ENCODE measurements at places on chromosomes 12 and 14. TPM values are rescaled to one million over a fixed set of nuclear protein-coding genes. Genes with fewer than 3 reads are reported as not detected.

GRCh38 chr14:30528119-30528518, 30.8 kb upstream of the G2E3 start:
- DNase-seq, result no peak

DNA sequence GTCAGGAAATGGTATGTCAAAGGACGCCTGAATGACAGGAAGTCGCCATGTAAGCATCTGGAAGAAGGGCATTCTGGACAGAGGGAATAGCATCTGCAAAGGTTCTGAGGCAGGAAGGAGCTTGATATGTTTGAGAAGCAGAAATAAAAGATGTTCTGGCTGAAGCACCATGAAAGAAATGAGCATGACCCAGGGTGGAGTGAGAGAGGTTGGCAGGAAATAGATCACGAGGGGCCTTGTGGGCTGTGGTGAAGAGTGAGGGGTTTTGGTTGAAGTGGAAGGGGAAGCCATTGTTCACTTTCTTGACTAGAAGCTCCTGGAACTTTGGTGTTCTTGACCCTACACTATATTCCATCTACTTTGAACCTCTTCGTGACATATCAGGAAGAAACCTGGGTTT, 99.4 kb upstream of the PARP11 start:
- no peak for DNase-seq

GRCh38 chr12:121955258-121956237, 37.2 kb downstream of the CFAP251 start:
- DNase-seq, result no peak

DNA sequence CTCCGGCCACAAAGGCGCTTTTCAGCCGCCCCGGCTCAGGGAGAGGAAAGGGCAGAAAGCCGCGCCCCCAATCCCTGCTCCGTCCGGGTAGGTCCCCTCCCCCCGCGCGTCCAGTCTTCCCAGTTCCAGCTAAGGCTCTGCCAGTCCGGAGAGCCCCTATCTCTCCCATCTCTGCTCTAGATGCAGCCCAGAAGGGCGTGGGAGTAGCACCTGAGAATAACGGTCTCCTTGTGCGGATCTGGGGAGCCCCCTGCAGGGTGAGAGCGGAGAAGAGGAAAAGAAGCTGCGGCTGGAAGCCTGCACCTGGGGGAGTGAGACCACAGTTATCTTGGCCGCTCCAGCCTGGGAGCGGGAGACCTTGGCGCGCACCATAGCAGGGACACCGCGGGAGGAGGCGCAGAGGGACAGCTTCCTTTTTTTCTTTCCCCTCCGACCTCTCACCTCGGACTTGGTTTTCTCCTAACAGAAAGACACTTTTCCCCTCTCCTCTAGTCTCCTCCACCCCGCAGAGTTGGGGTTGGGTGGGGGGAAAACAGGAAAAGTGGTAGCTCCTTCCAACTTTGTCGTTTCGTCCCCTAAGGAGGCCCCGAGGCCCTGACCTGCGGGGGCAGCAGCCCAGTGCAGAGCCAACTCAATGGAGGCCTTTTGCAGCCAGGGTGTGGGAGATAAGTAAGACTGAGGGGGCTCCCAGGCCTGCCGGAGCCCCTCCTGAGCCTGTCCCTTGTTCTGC, 2.4 kb downstream of the DHH start:
- DNase-seq, result peak; percentile 77

- no peak for DNase-seq
Observed at GRCh38 chr14:53634793-53635192, 321.8 kb downstream of the BMP4 start.

DNA sequence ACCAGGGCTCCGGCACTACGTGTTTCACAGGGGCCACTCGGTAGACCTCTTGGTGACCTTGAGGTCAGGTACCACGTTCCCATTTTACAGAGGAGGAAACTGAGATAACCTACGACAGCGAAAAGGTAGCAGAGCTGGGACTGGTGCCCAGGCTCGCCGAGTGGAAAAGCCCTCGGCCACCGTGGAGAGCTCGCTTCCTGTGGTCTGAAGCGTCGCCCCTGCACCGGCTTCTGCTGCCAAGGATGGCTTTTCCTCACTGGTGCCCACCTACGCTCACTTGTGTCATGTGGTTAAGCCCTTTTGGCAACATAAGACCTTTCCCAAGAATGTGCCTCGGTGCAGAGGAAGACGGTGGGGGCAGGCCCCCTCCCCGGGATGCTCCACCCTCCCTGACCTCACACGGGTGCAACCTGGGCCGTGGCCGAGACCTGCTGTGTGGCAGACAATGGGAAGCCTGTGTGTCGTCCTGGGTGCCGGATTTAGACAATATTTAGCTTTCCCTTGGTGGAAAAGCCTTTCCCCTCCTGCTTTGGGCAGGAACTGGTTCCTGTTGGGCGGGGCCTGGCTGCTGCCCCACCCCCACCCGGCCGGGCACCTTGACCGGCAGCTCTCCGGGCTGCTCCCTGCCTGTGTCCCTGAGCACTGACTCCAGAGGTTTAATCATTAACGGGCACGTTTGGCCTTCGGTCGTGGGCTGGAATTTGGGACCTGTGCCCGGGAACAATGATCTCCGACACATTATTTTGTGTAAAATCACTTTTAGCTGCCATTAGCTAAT, 32.4 kb upstream of the PPP1R13B start:
- no peak for DNase-seq

GRCh38 chr14:79586989-79587598, 624.2 kb downstream of the DIO2 start:
- no peak for DNase-seq

- no peak for DNase-seq
Observed at GRCh38 chr12:70590549-70591226, 46.5 kb downstream of the PTPRB start.

DNA sequence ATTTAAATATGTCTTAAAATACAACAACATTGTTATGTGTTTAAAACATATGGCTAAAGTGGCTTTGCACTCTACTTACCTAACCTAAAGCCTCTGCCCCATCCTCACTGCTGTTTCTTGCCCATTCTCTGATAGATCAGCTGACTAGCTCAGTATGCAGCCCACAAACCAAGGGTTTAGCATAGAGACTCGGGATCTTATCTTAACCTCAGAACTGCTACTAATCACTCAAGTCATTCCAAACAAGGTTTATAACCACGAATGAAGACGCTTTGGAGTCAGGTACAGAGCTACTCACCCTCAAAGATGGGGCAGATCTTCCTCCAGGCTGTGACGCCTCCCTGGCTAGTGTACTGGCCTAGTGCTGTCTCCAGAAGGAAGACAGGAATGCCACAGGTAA, 19.3 kb downstream of the SLC6A13 start:
- DNase-seq, result no peak

- no peak for DNase-seq
Observed at GRCh38 chr12:53174881-53175491, 5.5 kb upstream of the ZNF740 start.

DNA sequence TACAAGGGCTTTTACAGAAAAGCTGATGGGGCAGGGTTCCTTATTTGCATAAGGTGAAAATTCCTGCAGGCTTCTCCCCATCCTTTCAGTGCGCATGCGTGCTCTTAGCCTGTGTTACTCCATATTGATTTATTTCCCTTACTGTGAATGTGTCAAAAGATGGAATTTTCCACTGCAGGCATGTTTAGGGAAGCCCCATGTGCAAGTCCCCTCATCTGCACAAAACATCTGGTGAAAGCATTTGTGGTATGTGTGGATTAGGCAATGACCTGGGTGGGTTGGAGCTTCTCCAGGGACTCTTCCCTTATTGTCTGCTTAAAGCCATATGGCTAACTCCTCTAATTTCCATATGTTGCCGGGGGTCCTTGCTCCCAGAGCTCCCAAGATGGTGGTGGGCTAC, 912.7 kb upstream of the LRFN5 start:
- DNase-seq, result peak; percentile 6

DNA sequence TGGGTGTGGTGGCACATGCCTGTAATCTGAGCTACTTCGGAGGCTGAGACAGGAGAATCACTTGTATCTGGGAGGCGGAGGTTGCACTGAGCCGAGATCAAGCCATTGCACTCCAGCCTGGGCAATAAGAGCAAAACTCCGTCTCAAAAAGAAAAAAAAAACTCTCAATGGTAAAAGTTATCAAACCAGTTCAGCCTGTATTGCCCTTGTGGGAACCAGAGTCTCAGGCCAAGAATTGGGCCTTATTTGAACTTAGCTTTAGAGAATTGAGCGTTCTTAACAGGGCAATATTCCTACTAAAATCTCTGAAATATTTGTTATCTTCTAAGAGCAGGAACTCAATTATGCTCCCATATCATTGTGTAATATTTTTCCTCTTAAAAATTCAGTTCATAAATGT, 7.7 kb upstream of the MDM2 start:
- DNase-seq, result no peak

GRCh38 chr12:112419297-112420133, 768 bp downstream of the PTPN11 start:
- no peak for DNase-seq

DNA sequence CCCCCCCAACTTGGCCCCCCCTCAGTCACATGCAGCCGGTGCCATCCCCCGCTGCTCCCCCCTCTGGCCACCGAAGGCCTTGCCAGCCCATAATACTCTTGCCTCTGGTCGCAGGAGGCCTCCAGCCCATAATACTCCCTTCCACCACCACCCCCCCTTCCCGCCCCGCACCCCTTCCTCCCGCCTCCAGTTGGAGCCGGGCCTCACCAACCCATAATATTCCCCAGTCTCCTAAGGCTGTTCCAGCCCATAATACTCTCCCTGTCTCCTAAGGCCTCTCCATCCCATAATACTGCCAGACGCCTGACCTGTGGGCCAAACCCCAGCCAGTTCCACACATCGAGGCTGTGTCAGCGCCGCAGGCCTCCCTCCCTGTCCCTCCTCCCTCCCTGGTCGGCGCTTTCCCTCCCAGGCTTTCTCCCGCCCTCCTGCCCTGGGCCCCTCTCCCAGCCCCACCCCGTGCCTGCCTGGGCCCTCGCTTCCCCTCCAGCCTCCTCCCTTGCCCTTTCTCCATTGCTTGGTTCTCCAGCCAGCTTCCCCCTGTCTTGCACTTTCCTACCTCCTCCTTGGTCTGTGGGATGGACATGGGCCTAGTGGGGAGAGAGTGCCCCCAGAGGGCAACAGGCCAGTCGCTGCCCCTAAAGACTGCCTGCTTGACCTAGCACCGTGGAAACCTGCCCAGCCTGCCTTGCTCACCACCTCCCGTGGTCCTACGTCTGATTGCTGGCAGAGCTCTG, 6.8 kb upstream of the CHD4 start:
- peak; percentile 92 for DNase-seq

DNA sequence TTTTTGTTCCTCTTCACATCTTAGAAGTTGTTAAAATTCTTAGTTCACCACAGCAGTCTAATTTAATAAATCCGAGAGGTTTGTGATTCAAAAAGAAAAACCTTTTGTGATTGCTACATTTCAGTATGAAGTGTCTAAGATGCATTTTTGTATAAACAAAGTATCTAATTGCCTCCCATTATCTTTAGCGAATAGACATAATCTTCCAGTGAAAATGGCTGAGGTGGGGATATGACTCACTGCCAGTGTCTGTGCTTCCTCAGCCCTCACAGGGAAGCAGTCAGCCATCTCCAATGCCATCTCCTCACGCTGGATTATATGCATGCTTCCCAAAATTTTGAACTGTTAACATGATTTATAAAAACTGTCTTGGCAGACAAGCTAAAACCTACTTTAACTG, 7.6 kb downstream of the GCH1 start:
- no peak for DNase-seq

GRCh38 chr12:90124914-90125313, 416.3 kb upstream of the ATP2B1 start:
- peak; percentile 25 for DNase-seq

GRCh38 chr14:100012478-100013327, 52.5 kb upstream of the EVL start:
- no peak for DNase-seq

GRCh38 chr12:117046011-117046369, 53.2 kb downstream of the TESC start:
- no peak for DNase-seq

DNA sequence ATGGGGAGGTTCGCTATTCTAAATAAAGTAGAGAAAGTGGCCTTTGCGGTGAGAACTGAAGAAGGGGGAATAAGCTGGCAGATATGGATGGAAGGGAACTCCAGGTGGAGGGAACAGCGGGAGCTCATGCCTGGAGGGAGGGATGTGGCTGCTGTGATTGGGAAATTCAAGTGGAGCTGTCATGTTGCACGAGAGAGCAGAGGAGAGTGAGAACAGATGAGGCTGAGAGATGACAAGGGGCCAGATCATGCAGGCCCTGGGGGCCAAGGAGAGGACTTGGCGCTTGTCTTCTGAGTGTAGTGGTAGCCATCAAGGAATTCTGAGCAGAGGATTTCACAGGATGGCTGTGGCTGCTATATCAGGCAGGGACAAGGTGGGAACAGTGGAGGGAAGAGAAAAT, 35.0 kb downstream of the TGFB3 start:
- no peak for DNase-seq

GRCh38 chr14:104512771-104513640, 66.6 kb upstream of the C14orf180 start:
- DNase-seq, result no peak

DNA sequence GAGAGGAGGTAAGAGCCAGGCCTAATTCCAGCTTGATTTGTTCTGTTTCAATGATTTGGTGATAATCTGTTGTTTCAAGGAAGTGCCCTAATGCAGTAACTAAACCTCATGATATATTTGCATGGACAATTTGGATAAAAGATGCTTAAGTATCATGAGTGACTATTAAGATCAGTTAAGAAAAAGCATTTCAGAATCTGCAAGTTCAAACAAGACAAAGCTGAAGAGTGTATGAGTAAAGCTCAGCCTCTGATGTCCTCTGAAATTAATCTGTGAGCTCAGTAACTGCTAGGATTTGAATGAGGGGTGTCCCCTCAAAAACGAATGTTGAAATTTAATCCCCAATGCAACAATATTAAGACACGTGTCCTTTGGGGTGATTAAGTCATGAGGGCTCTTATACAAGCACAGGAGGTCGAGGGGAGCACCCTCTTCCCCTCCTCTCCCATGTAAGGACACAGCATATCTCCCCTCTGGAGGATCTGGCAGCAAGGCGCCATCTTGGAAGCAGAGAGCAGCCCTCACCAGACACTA, 949.2 kb downstream of the GALC start:
- DNase-seq, result no peak

DNA sequence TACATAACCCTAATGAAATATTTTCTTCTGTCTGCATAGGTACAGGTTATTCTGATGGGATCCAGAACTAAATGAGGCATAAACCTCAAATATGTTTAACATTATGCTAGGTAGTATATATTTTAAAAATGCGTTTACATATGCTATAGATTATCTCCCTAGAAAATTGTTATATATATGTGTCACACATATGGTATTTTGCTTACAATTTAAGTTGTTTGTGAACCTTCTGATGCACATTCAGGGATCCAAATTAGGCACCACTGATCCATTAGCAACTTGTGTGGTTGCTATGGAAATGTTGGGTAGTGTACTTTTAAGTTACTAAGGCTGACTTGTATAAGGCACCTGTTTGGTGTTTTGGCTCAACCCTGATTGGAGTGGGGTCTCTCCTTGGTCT, 456.7 kb downstream of the AEBP2 start:
- DNase-seq, result no peak

GRCh38 chr14:95652690-95653089, 33.5 kb upstream of the TCL1B start:
- no peak for DNase-seq

The RNU7-1 gene
- not detected for total RNA-seq

The LRTM2 gene
- total RNA-seq, result not detected

The CLEC1B gene
- total RNA-seq, result 2.4 TPM

The DLST gene
- 73.2 TPM for total RNA-seq

The GDF3 gene
- 0.57 TPM for total RNA-seq

The TAS2R46 gene
- total RNA-seq, result 4.9 TPM

The PAPLN gene
- 25.7 TPM for total RNA-seq

The PTHLH gene
- 2.9 TPM for total RNA-seq

The TSPAN11 gene
- 2.0 TPM for total RNA-seq
